ENCODE measurements at places on chromosomes 16 and 17.

GRCh38 chr17:78345791-78346494 is 13.9 kb downstream of the SOCS3 start:
- DNase-seq, result no peak

GRCh38 chr16:14398014-14398717 is 231.9 kb downstream of the PARN start:
- no peak for DNase-seq

- DNase-seq, result no peak
Observed at GRCh38 chr17:17191346-17191792, 14.8 kb downstream of the PLD6 start.

DNA sequence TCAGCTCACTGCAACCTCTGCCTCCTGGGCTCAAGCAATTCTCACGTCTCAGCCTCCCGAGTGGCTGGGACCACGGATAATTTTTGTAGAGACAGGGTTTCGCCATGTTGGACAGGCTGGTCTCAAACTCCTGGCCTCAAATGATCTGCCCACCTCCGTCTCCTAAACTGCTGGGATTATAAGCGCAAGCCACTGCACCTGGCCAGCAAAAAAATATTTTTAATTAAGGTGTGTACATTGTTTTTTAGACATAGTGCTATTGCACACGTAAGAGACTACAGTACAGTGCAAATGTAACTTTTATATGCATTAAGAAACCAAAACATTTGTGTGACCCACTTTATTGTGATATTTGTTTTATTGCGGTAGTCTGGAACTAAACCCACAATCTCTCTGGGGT is 49.0 kb downstream of the NACA2 start:
- DNase-seq, result no peak
